NCI-H187 treated with DMSO at 0.1 percent for 48 hours (cell line): ENCODE measurements at places on chromosomes 13 and 19.

DNA sequence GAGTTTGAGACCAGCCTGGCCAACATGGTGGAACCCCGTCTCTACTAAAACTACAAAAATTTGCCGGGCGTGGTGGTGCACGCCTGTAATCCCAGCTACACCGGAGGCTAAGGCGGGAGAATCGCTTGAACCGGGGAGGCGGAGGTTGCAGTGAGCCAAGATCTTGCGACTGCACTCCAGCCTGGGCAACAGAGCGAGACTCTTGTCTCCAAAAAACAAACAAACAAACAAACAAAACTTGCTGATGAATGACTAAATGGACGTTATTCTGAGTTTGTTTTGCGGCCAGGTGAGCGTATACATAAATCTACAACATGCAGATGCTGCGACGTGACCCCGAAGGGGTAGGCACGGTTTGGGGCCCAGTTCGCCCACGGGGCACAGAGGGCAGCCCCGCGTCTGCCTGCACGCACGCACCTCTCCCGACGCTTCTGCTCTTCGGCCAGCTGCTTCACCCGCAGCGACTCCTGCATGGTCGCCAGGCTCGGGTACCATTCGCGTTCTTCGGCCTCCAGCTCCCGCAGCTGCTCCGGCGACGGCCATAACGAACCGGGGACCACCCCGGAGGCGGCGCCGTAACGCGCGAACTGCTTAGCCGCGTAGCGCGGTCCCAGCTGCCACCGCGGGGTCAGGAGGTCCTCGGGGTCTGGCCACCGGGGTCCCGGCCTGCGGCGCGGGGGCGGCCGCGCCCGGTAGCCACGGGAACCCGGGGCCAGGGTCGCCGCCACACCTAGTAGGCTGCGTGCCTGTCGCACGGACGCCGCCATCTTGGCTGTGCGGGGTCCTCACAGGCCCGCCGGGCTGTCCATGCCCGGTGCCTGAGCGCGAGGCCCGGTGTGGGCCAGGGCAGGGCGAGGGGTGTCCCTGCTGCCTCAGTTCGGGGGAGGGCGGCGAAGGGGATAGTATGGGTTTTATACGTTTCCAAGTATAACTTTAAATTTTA is at the start of gene GADD45GIP1:
GADD45GIP1 (minus strand) TSS at position 778 of the 943 bp plus-strand sequence; CDS start at position 767, 11 bp downstream.
- DNase-seq = no peak

DNA sequence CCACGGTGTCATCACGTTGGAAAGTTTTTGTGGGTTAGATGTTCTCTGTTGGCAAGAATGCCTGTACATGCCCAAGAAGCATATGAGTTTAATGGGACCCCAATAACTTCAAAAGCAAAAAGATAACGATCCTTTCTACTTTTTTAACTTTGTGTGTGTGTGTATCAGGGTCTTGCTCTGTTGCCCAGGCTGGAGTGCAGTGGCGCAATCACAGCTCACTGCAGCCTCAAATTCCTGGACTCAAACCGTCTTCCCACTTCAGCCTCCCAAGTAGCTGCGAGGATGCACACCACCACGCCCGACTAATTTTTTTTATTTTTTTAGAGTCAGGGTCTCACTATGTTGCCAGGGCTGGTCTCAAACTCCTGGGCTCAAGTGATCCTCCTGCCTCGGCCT is 34.3 kb upstream of the TPM4 start:
- no peak for DNase-seq

GRCh38 chr13:58978331-58978730 is 1185.4 kb downstream of the DIAPH3 start:
- DNase-seq = no peak

DNA sequence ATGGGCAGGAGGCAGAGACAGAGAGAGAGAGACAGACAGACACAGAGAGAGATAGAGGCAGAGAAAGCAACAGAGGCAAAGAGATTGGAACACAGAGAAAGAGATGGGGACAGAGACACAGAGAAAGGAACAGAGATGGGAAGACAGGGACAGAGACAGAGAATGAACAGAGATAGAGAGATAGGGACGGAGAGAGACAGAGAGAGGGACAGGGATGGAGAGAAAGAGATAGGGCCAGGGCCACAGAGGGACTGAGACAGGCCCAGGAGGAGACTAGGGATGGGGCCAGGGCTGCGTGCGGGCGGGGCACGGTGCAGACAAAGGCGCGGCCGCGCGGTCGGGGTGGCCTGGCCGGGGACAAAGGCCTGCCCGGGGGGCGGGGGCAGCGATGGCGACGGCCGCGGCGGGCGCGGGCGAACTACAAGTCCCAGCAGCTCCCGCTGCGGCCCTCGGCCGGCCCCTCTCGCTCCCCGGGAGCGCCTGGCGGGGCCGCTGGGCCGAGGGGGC is at the start of gene ZNF358:
ZNF358 (plus strand) TSS at position 459 of the 507 bp plus-strand sequence. CDS start 3,140 bp downstream, outside the sequence.
- DNase-seq = no peak

DNA sequence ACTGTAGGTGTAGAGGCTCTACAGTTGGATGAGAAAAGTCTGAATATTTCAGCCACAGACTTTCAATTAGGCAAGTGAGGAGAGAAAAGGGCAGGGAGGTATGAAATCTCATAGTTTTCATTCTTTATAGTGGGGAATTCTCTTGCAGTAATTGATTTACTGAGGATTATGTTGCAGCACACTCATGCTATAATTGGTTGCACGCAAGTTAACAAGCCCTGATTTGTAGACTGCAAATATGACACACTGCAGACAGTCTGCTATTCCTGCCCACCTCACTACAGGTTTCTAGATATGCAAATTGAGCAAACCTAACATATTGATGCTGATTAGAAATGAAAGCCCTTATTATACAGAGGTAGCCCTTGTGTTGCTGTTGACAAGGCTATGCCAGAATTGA is 139.4 kb downstream of the LHFPL6 start:
- no peak for DNase-seq

- DNase-seq = no peak
These were observed 9.6 kb upstream of the UBL3 start for GRCh38 chr13:29859971-29860370.

GRCh38 chr13:53007872-53008271 is 20.7 kb upstream of the OLFM4 start:
- no peak for DNase-seq

GRCh38 chr19:18457483-18458331 is 19.8 kb upstream of the ISYNA1 start:
- DNase-seq = no peak

- DNase-seq = no peak
These were observed 44.8 kb upstream of the UBAC2 start for GRCh38 chr13:99155821-99156220.

GRCh38 chr19:54444737-54445136 is 4.3 kb upstream of the LENG8 start:
- DNase-seq = no peak

GRCh38 chr19:53892981-53893325 is 11.0 kb downstream of the PRKCG start:
- DNase-seq = no peak

DNA sequence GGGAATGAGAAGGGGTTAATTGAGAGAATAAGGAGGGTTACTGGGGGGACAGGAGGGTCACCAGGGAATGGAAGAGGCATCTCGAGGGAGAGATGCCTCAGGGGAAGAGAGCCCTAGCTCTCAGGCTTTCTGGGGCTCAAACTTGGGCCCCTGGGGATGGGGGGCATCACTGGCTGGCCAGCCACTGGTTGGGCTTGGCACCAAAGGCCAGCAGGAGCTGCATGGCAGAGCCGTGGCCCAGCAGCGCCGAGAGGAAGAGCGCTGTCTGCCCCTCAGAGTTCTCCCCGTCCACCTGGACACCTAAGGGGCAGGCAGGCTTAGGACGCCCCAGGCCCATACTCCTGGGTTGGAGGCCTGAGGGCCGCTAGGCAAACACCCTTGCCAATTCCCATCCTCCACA is 17.5 kb downstream of the ARHGAP33 start:
- no peak for DNase-seq

DNA sequence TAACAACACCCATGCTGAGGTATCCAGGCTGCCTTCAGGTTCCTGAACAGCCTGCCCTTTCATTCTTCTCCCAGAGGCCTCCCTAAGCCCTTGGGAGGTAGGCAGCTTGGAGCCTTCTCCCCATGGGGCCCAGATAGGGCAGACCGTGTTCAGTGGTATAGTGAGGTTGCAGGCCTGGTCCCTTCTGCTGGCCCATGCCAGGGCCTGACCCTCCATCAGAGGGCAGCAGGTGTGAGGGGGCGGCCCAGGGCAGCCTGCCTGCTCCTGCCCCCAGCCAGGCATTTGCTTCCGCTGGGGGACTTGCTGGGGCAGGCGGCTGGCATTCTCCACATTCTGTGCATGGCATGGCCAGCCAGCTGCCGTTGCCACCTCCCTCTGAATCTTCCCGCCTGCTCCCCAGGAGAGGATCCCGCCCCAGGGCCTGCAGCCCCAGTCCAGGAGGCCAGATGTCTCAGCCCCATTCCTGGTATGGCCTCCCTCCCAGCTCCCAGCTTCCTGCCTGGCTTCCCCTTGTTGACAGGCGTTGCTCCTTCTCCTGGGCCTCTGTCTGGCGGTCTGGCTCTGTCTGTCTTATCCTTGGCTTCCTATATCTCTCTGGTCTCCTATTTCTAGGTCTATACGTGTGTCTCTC is 8.9 kb downstream of the CIC start:
- DNase-seq = no peak

GRCh38 chr13:100573121-100573520 is 15.5 kb downstream of the GGACT start:
- DNase-seq = peak; percentile 76

- DNase-seq = no peak
These were observed 8.4 kb downstream of the PPP1R14A start for GRCh38 chr19:38247734-38248268.

GRCh38 chr19:15105044-15105443 is 2.2 kb upstream of the SYDE1 start:
- DNase-seq = no peak

GRCh38 chr13:79374578-79374977 is 31.5 kb downstream of the RBM26 start:
- no peak for DNase-seq

DNA sequence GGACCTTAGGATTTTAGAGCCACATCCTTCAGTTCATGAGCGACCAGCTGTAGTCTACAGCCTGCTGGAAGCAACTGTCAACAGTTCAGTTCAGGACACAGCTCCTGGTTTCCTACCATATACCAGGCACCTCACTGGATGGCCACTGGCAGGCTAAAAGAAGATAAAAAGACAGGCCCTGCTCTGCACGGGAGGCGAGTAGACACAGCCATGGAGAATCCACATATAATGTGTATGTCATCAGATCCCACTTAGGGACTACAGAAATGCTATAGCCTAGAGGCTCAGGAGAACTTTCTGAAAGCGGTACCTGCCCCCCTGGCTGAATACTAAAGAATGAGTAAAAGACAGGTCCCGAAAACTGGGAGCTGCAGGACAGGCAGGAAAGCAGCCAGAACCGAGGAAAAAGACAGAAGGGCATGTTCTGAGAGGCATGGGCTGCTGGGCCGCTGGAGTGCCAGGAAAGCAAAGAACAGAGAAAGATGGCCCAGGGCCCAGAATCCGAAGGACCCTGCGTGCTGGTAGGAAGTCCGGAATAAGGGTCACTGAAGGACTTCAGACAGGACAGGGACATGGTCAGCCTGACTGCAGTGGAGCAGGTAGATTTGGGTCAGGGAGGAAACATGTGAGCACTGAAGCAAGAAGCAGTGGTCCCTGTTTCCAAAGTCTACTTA is 23.5 kb downstream of the DZIP1 start:
- no peak for DNase-seq

DNA sequence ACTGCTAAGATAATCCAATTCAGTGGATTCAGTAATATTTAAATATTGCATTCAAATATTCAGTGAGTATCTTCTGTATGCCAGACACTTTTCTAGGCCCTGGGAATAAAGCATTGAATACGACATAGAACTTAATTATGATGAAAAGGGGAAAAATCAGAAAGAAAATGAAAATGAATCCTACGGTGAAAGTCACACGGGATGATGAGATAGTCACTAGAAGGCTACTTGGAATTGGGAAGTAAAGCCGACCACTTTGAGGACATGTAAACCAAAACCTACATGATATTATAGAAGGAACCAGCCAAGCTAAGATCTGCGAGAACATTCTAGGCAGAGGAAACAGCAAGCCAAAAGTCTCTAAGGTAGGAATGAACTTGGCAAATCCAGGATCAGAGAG is 10.1 kb downstream of the DPY19L3 start:
- DNase-seq = no peak

DNA sequence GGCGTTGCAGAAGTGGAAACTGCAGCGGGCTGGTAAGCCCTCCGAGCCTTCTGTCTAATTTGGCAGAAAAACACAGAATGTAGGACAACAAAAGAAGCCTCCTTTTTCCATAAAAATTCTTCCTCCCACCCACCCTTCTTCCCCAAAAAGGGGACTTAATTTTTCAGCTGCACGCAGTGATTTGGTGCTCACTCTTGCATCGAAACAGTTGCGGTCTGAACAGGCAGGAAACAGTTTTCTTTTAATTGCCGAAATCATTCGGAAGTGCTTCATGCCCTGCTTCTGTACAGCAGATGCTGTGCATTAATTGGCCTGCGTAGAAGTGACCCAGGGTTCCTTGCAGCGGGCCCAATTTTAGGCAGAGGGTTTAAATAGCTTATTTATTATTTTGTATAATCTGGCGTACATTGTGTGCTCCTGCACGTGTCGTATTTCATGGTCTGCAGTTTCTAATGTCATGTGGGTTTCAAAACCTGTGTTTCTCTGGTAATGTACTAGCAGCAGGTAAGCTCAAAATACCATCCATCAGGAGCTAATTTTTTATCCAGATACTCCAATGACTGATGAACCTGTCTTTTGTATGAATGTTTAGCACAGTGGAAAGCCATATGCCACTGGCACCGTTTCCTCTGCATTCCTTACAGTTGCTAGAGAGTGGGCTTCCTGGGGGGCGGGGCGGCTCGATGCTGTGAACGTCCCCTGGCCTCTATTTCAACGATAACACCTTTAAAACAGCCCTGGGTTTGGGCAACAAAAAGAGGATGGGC is 66.6 kb downstream of the GGACT start:
- no peak for DNase-seq

GRCh38 chr19:49845414-49845813 is 5.5 kb upstream of the PTOV1 start:
- no peak for DNase-seq

DNA sequence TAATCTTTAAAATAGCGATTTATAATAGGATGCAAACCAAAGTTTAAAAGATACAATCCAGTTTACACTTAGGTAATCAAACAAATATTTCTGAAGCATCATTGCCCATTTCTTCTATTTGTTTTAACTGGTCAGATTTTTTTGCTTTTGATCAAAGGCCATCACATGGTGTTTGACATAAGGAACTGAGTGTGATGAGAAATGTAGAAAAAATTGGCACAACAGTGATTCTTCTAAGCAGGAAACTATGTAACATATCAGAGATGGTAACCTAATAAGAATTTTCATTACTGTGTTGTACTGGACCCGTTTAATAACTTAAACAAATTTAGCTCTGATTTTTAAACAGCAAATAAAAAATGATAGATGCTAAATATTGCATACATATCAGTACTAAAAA is 644.7 kb upstream of the KLF12 start:
- no peak for DNase-seq

- no peak for DNase-seq
These were observed 1446.8 kb downstream of the UQCRFS1 start for GRCh38 chr19:27765912-27766725.

GRCh38 chr19:54451997-54452396 is 3.0 kb downstream of the LENG8 start:
- no peak for DNase-seq
